Right hindlimb (tissue), 1 donor: ENCODE measurements at places on chromosomes 12 and 14.

DNA sequence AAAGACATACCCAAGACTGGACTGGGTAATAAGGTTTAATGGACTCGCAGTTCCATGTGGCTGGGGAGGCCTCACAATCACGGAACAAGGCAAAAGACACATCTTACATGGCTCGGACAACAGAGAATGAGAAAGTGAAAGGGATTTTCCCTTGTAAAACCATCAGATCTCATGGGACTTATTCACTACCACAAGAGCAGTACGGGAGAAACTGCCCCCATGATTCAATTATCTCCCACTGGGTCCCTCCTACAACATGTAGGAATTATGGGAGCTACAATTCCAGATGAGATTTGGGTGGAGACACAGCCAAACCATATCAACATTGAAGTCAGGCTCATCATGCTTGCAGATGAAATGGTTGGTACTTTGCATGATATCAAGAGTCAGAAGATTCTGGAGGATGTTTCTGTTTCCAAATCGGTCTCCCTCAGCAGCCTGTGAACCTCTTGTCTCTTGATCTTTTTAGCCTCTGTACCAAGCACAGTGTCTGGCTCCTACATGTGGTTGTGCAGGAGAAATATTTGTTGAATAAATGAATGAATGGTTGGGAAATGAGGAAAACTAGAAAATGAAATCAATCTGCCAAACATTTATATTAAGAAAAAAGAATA is 98.6 kb downstream of the VRK1 start:
- no peak for DNase-seq

- no peak for DNase-seq
Measured at GRCh38 chr12:643475-644302, 19.6 kb downstream of the NINJ2 start.

- no peak for DNase-seq
Measured at GRCh38 chr12:122975790-122976647, 975 bp downstream of the OGFOD2 start.

GRCh38 chr12:104547235-104547634 is 90.5 kb downstream of the CHST11 start:
- DNase-seq = peak; percentile 64

DNA sequence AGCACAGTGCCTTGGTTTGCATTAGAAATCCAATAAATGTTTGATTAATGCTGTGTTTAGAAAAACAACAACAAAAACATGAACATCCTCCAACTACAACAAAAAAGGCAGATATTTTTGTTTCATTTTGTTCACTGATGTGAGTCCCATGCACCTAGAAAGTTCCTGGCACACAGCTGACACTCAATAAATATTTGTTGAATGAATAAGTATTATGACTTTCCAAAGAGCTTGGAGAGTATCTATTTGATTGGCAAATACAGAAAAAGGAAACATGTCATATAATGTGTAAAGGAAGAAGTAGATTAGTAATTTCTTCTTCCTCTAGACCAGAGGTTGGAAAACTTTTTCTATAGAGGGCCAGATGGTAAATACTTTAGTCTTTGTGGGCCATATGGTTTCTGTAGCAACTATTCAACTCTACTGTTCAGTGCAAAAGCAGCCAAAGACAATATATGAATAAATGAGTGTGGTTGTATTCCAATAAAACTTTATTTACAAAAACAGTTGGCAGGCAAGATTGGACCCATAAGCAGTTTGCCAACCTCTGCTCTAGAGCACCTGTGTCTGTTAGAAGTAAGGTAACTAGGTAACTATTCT is 312.3 kb upstream of the DIO2 start:
- DNase-seq = no peak

GRCh38 chr12:93734784-93735183 is 57.6 kb downstream of the CRADD start:
- DNase-seq = no peak

- DNase-seq = no peak
Measured at GRCh38 chr12:96308881-96309280, 91.4 kb downstream of the CDK17 start.

GRCh38 chr14:93295541-93296220 is 37.2 kb downstream of the BTBD7 start:
- no peak for DNase-seq

DNA sequence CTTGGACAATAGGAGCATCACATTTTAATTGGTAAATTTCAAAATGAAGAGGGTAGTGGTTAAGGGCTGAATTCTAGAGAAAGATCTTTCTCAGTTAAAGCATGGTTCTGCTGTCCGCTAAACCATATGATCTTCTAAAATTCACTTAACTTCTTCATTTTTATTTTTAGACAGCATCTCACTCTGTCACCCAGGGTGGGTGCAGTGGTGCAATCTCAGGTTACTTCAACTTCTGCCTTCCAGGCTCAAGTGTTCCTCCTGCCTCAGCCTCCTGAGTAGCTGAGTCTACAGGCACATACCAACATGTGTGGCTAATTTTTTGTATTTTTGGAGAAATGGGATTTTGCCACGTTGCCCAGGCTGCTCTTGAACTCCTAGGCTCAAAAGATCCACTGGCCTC is 226.7 kb upstream of the ABCD2 start:
- no peak for DNase-seq

DNA sequence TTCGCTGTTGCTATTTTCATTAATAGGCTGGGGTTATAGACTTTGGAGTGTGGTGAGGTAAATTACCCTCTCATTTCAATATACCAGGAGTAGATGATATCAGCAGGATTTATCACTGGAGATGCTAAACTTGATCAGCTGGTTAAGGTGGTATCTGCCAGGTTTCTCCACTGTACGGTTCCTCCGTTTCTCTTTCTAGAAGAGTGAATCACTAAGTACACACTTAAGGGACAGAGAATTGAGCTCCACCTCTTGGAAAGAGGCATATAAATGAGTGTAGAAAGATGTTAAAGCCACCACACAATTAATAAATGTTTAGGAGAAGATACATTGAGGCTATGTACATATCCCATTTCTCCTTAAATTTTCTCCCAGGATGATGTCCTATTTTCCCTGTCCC is 277.4 kb upstream of the GRIP1 start:
- DNase-seq = no peak

- no peak for DNase-seq
Measured at GRCh38 chr12:90543841-90544240, 411.1 kb downstream of the CCER1 start.

DNA sequence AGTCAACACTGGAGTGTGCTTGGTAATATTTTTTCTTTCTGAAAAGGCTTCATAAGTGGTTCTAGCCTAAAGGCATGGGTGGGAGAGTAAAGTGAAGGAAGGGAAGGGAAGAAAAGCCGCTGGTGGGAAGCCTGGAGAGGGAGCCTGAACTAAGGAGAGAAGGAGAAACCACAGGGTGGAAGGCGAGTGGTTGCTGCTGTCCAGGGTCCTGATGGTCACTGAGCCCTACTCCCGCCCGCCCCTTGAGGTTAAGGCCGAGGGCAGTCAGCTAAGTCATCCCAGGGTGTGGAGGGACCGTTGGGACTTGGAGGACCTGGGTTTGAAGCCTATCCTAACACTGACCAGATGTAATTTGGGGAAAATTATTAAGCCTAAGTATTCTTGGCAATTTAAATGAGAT is 189.1 kb downstream of the PIWIL1 start:
- peak; percentile 48 for DNase-seq

DNA sequence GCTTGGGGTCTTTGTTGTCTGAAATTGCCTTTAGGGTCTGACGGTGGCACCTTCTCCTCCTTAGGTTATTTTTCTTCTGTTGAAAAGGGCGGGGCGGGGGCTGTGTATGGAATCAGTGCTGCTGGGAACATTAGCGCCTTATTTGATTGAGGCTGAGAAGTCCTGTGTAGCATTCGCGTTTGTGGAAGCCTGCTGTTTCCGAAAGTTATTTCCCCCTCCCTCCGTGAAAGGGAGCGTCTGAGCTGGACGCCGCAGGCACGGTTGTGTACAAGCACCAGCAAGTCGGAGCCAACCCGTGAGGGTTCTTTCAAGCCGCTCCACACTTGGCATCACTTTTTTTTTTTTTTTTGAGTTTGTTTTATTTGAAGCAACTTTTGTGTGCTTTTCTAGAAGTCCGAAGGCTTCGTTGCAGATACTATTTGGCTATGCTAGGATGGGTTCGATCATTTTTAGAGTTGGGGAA is 1.1 kb downstream of the SYNE2 start:
- peak; percentile 66 for DNase-seq

- DNase-seq = peak; percentile 82
Measured at GRCh38 chr12:116299665-116300328, 22.3 kb upstream of the MED13L start.
